ENCODE measurements at places on chromosomes 5 and 9.

DNA sequence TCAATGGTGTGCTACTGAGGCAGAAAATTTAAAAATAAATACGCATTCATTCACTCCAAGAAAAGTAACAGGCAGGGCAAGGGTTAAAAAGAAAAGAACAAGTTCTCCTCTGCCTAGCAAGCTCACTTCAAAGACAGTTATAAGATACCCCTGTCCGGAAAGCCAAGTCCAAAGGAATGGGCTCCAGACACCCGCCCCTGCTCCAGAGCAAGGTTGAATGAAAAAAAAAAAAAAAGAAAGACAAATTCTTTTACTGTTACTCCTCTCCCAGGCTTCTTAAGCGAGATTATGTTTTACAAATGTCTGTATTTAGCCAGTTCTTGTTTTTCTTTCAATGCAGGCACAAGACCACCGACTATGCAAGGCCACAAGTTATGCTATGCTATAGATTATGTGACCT is 9.1 kb upstream of the ANXA2R start:
- DNase-seq: no peak

DNA sequence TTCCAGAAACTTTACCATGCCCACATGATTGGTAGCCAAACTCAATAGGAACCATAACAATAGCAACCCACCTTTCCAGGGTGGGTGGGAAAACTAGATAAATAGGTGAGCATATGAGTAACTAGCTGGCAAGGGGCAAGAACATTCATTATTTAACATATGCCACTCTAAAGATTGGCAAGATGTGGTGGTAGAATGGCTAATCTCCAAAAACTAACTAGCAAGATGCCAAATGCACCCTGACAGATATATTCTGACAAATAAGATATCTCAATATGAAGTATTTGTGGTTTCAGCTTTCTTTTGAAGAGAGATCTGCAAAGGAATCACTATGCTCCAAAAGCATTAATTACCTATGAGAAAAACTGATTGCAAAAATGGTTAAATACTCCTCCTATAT is 895.6 kb downstream of the TLE1 start:
- no peak for DNase-seq

GRCh38 chr5:137075163-137075970 is 423.8 kb downstream of the SPOCK1 start:
- DNase-seq: no peak

- no peak for DNase-seq
Measured at GRCh38 chr9:87504938-87505337, 7.3 kb downstream of the DAPK1 start.

- no peak for DNase-seq
Measured at GRCh38 chr9:104748359-104749031, 1.0 kb downstream of the NIPSNAP3A start.

GRCh38 chr5:93580063-93580926 is 724 bp downstream of the NR2F1-AS1 start:
- DNase-seq: no peak

DNA sequence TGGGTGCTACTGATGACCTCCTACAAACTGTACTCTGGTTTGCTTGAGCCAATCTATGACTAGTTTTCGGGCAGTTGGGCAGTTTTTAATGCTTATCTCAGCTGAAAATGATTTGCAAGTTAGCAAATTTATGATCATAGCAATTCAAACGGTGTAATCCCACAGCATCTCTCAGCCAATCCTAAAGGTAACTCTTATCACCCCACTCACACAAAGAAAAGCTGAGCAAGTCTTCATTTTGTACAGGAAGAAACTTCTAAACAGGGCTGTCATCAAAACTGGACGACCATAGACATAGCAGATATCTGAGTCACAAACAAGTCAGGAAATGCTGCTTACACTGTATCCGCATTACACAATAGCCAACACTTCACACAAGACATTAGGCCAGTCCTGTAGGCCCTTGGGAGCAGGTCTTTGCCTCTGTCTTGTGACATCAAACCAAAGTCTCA is 2.6 kb upstream of the ENC1 start:
- DNase-seq: no peak

GRCh38 chr5:61319388-61320146 is 12.5 kb upstream of the ZSWIM6 start:
- DNase-seq: no peak

- DNase-seq: no peak
Measured at GRCh38 chr5:168877132-168877892, 298.1 kb upstream of the PANK3 start.

All from glomerular endothelial cell (primary cell).